GM23338 (cell line): ENCODE measurements at places on chromosomes 2 and 18. TPM values are rescaled to one million over a fixed set of nuclear protein-coding genes. Genes with fewer than 3 reads are reported as not detected.

- DNase-seq = no peak
Observed at GRCh38 chr2:212416086-212416485, 122.5 kb downstream of the ERBB4 start.

DNA sequence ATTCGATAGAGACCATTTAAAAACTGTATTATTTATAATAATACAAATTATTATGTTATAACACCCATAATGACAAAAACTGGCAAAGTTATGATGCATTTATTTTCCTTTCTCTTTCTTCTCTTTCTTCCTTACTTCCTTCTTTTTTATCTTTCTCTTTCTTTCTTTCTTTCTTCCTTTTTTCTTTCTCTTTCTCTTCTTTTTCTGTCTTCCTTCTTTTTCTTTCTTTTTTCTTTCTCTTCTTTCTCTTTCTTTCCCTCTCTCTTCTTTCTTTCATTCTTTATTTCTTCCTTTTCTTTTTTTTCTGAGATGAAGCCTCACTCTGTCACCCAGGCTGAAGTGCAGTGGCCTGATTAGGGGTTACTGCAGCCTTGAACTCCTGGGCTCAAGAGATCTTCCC is 27.5 kb upstream of the ZNF516 start:
- DNase-seq = no peak

DNA sequence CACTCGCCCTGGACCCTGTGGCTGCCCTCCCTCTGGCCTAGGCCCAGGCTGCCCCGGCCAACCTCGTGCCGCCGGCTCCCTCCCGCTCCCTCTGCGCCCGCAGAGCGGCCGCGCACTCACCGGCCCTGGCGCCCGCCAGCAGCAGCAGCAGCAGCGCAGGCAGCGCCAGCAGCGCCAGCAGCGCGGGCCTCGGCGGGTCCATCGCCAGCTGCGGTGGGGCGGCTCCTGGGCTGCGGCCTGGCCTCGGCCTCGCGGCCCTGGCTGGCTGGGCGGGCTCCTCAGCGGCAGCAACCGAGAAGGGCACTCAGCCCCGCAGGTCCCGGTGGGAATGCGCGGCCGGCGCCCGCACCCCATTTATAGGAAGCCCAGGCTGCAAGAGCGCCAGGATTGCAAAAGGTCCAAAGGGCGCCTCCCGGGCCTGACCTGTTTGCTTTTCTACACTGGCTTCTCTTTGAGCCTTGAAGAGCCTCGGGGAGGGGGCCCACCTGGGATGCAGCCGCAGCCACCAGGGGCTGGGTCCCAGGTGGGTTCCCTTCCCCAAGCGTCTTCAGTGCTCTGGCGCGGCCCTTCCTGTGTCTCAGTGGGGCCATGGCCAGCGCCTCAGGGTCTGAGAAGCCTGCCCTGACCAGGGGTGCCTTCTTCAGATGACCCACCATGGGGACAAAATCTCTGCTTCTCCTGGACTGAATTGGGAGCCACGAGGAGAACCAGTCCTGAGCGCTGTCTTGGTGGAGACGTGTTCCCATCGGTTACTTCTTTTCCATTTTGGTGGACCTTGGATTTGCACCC is at the start of gene APOB:
TSS of gene APOB (minus strand) at position 330 of the 789 bp plus-strand sequence. CDS start at position 202, 128 bp downstream.
- peak; percentile 76 for DNase-seq

DNA sequence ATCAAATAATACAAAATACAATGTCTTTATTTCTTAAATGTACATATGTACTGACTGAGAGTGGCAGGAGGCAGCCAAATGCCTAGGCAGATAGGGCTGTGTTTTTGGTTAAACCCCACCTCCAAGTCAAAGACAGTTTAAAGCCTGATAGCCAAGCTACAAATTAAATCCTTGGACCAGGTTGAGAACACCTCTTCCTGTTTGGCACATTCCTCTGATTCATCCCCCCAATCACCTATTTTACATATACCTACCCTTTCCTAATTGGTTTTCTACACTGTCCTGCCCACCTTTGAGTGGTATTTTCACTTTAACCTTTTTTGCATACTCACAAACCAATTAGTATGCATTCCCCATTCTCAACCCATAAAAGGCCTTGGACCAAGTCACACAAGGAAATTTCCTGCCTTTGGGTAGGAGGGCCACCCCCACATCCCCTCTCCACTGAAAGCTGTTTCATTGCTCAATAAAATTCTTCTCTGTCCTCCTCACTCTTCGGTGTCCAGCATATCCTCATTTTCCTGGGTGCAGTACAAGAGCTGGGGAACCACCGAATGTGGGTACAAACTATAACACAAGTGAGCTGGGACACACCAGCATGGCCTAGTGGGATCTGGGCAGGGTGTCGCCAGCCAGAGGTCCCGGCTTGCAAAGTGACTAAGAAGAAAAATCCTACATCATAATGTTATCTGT is 149.1 kb downstream of the UBE2E3 start:
- peak; percentile 7 for DNase-seq

The LYPD1 gene
- total RNA-seq = 4.2 TPM in 2 replicates

GRCh38 chr2:26336719-26337118 is 9.2 kb upstream of the SELENOI start:
- no peak for DNase-seq

DNA sequence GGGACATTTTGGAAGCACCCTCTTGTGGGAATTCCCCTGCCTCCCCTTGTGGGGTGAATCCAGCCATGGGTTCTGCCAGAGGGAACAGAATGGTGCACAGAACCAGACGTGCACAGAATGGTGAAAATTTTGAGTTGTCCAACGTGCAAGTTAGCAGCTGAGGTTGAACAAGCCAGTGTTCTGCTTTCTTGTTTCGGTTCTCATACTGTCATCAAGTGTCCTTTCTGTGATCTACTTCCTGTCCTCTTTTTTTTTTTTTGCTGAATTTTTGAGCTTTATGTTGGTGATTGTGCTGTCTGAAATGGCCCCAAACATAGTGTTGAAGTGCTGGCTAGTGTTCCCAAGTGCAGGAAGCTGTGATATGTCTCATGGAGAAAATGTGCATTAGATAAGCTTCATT is 21.5 kb upstream of the REEP1 start:
- no peak for DNase-seq

DNA sequence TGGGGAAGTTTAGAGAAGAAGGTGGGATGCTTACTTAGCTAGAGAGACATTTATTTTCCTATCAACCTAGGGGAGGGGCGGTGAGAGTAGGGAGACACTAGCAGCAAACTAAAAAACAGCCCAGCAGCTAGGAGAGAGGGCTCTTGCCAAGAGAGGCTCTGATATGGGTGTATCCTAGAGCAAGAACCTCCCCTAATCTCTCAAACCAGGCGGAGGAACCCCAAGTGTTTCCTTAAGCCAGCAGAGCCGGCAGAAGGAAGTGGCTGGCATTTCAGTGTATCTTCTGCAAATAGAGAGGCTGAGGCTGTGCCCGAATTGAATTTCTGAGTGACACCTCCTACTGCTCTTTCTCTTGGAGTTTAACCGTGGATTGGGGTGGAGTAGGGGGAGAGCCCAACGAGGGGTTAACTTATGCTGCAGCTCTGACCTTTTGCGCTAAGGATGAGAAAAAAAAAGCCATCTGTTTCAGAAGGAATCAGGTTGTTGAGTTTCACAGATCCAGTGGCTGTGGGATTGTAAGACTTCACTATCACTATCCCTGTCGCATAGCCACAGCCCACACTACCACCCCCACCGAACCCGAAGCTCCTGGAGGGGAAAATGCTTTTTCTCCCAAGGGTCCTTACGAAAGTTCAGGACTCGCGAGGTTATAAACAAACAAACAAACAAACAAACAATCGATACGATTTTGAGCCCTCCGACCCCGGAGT is 1.4 kb downstream of the ST8SIA5 start:
- peak; percentile 32 for DNase-seq

The TFCP2L1 gene
- total RNA-seq = 4.5 and 6.4 TPM in 2 replicates

The MEMO1 gene
- total RNA-seq = 37.3 and 39.1 TPM in 2 replicates

GRCh38 chr2:239678666-239679296 is 278.0 kb upstream of the HDAC4 start:
- DNase-seq = no peak

DNA sequence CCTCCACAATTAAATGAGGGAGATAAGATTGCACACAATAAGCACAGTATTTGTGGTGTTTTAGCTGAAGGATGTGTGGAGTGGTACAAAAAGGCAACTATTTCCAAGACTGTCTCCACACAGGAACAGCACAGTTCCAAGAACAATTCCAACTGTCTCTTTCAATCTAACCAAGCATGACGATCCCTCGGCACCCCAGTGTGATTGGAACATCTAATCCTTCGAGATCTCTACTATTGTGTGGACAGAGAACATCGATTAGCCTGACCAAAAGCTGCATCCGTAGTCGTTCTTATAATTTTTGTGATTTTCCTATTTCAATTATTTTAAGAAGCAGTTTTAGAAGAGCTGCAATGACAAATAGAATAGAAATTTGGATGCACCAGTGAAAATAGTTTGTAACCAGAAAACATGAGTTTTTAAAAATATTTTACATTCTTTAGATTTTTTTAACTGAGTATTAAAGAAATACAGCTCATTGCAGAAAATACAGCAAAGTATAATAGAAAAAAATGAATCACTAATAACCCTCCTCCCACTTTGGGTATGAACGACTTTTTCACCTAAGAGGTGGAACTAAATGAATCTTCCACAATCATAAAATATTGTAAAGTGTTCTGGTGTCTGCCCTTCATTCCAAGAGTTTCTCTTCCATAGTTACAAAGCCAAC is 76.4 kb upstream of the CABLES1 start:
- DNase-seq = no peak

DNA sequence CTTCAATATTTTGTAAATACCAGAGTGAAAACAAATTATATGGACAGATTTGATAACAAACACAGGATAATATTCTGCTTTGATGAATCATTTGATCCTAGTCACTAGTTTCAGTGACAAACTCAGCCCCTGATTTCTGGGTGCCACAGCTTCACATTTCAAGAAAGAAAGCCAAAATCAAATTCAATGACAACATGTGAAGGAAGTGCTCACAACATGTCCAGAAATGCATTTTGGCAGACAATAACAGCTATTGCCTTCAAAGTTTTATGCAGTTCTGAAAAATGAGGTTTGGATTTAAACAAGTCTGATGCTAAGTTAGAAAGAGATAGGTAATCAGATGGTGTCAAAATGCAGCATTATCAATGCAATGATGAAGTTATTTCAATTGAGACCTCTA is 106.9 kb upstream of the PIEZO2 start:
- DNase-seq = no peak

GRCh38 chr18:71707985-71708500 is 836.1 kb downstream of the CBLN2 start:
- no peak for DNase-seq

GRCh38 chr18:6406075-6406909 is 8.4 kb downstream of the L3MBTL4 start:
- DNase-seq = peak; percentile 5

The POTEC gene
- not detected in 2 replicates for total RNA-seq

- DNase-seq = peak; percentile 50
Observed at GRCh38 chr2:45889053-45889452, 237.6 kb downstream of the PRKCE start.

The TUBA4B gene
- total RNA-seq = 0.14 TPM in 1 of 2 replicates, not detected in the other

The TUBB8B gene
- total RNA-seq = 1.0 and 3.6 TPM in 2 replicates
